ENCODE measurements at places on chromosomes 11 and 22. TPM values are rescaled to one million over a fixed set of nuclear protein-coding genes. Genes with fewer than 3 reads are reported as not detected.

OR52I2 gene
- total RNA-seq, result not detected

TNRC6B gene
- 14.4 TPM for total RNA-seq

CPT1B gene
- total RNA-seq, result 13.8 TPM

IL10RA gene
- total RNA-seq, result not detected

P4HA3 gene
- 1.5 TPM for total RNA-seq

VPS37C gene
- 9.7 TPM for total RNA-seq

TRIM51 gene
- total RNA-seq, result not detected

TRIM49 gene
- not detected for total RNA-seq

IGLL5 gene
- total RNA-seq, result not detected

RAB3IL1 gene
- total RNA-seq, result 8.5 TPM

KRTAP5-2 gene
- not detected for total RNA-seq

Measured in A172 (cell line).